ENCODE measurements at places on chromosomes 7 and 10. TPM values are rescaled to one million over a fixed set of nuclear protein-coding genes. Genes with fewer than 3 reads are reported as not detected.

IQUB gene
- total RNA-seq = 0.08 TPM

GRCh38 chr10:102133373-102134195 lies 744 bp downstream of the PPRC1 start:
- peak; percentile 72 for DNase-seq

ELFN1 gene
- total RNA-seq = not detected

ANKRD61 gene
- total RNA-seq = 0.42 TPM

- DNase-seq = no peak
These were observed 6.1 kb downstream of the ZNF398 start for GRCh38 chr7:149153346-149153745.

CLRN3 gene
- total RNA-seq = not detected

TMEM176A gene
- total RNA-seq = not detected

SEMA3E gene
- total RNA-seq = 0.18 TPM

ATOH7 gene
- total RNA-seq = not detected

DNA sequence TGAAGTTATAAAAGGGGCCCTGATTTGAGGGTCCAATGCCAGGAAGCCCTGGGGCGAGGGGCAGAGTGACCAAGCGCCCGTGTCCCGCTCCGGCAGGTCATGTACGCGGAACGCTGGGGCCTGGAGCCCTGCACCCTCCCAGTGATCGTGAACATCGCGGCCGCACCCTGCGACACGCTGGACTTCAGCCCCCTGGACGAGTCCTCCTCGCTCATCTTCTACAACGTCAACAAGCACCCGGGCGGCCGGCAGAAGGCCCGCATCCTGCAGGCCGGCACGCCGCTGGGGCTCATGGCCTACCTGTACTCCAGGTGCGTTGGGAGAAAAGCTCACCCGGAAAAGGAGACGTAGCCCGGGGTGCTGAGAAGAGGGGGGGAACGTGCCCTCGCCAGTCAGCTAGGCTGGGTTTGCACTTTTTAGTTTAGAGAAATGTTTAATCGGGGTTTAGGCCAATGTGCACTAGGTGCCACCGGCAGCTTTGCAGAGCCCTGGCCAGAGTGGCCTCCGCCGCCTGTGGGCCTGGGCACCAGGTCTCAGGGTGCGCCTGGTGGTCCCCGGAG lies 22.9 kb upstream of the UTF1 start:
- no peak for DNase-seq

DNA sequence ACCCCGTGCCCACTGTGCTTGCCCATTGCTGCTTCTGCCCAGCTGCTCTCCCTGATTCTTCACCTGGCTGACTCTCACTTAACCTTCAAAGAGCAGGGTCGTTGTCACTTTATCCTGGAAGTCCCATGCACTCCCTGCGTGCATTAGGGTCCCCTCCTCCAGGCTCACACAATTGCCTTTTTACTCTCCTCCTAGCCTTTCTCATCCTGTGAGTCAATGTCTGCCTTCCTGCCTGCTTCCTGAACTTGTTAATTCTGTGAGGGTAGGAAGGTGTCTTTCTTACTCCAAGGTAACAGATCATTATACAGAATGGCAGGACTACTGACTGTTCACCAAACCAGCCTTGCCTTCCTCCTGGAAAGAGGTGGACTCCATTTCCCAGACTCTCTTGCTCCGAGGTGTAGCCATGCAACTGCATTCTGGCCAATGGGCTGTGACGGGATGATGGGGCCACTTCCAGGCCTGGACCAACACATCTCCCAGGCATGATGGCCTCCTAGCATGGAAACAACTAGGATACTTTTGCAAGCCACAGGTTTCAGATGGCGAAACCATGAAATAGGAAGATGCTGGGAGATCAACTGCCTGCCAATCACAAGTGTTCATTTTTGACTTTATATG lies 54.7 kb downstream of the ARHGAP22 start:
- DNase-seq = no peak

DNA sequence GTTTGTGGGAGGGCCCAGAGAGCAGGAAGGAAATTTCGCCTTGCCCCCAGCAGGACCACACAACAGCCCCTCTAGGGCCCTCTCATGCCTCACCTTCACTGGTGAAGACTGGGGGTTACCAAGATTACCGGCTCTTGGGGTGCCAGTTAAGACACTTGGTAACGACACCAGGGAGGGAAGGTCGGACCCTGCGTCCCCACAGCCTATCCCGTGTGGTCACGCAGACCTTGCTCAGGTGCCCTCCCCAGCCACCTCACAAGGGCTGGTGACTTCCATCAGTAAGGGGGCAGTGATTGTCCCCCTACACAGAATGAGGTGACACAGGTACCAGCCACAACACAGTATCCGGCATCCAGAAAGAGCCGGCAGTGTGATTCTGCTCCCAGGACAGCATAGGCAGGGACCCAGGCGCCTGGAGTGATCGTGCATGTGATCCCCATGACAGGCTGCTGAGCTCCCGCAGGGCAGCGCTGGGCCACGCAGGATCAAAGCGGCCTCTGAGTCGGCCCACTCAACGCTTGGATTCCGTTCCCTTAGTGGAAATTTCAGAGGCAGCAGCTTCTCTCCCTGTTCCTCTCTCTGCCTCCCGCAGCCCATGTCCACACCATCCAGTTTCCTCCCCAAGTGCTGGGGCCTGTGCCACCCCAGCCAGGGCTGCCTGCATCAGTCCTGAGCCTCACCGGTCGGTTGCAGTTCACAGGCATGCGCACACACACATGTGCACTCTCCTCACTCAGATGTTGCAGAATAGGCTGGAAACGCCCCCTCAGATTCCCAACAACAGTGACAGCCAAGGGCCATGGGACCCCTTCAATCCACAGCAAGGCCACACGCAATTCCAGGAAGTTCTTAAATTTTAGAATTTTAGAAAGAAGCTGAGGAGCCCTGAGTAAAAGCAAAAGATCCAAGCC lies 35.8 kb downstream of the CAMK2B start:
- DNase-seq = peak; percentile 39

- no peak for DNase-seq
These were observed 53.3 kb downstream of the DNAJB6 start for GRCh38 chr7:157389951-157390730.

DNA sequence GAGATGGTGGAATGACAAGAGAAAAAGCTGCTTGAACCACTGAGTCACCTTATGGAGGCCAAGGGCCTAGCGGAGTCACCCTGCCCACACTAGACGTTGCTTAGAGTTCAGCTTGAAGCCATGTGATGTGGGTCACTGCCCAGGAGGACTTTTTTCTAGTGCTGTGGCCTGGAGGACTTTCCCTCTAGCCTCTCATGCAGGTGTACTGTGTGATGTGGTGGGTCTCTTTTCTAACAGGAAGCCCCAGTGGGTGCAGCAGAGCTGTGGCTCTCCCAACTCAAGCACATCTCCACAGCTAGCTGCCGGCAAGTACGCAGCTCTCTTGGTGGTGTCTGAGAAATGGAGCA lies 13.6 kb downstream of the POR start:
- no peak for DNase-seq

LRRD1 gene
- not detected for total RNA-seq

DNA sequence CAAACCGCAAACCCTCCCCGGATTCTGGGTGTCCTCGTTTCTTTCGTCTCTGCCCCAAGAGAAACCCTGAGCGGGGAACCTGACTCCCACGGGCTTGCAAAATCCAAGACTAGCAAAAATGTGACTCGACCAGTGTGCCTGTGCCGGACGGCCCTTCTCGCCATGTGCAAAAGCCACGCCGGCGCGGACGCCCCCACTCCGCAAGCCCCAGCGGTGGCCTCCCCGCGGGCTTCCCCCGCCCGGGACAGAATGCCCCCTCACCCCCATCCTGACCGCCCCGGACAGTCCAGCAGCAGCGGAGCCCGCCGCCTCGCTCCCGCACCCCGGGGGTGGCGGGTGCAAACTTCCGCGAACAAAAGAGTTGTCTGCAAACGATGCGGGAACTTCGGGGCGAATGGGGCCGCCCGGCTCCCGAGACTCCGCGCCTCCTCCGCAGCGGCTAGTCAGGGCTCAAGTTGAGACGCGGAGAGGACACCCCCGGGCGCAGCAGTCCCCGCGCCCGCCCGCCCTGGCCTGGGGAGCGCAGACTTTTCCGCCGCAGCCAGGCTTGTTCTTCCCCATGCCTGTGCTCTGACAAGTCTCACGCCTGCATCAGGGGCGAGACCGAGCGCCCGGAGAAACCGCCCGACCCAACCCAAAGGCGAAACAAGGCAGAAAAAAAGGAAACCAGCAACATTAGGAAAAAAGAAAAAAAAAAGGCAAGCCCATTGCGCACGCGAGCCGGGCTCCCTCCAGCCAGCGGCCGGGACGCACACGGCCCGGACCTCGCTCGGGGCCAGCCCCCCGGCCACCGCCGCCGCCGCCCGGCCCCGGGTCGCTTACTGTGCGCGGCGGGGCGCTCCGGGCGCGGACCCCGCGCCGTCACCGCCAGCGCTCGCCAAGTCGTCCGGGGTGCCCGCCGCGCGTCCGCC lies 732 bp downstream of the FAM53B start:
- DNase-seq = peak; percentile 51
